ENCODE measurements at places on chromosomes 6 and 20.

DNA sequence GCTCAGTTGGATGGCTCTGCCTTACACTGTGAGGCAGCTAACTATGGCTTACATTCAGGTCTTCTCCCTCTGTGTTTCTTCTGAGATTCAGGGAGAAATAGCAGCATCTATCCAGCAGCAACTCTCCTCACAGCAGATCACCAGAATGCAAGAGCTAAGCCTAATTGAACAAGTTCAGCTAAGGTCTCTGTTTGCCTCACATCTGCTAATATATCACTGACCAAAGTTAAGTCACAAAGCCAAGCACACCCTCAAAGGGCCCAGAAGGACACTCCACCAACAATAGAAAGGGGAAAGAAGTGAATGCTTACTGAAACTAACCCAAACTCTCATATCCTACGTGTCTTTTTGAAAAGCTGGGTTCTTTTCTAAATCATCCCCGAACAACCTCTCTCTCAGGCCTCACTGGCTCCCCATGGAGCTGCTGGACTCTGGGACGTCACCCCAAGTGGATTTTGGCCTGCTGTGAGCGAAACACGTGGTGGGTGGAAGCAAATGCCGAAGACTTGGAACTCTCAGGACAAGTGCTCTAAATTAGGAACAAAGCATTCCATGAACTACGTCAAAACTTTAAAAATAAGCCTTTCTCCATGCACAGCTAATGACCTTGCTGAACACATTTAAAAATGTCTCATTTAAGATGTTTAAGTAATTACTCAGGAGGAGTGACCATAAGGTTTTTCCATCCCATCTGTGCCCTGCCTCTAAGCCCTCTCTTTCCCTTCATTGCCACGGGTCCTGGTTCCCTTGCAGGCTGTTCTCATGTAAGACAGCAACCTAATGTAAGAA lies 167.5 kb upstream of the PLCB4 start:
- no peak for DNase-seq

GRCh38 chr20:46501961-46502360 lies 11.4 kb downstream of the ZNF334 start:
- DNase-seq = no peak

GRCh38 chr20:18739751-18740166 lies 73.8 kb upstream of the SCP2D1 start:
- no peak for DNase-seq

DNA sequence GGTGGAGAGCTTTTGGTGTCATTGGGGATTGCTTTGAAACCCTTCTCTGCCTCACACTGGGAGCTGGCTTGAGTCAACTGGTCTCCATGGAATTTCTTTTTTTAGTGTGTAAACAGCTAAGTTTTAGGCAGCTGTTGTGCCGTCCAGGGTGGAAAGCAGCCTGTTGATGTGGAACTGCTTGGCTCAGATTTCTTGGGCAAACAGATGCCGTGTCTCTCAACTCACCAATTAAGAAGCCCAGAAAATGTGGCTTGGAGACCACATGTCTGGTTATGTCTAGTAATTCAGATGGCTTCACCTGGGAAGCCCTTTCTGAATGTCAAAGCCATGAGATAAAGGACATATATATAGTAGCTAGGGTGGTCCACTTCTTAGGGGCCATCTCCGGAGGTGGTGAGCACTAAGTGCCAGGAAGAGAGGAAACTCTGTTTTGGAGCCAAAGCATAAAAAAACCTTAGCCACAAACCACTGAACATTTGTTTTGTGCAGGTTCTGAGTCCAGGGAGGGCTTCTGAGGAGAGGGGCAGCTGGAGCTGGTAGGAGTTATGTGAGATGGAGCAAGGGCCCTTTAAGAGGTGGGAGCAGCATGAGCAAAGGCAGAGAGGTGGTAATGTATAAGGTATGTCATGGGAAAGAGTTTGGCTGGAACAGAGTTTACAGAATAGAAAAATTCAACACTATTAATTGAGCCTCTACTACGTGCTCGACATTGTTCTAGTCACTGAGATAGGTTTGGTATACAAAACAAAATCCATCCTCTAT lies 31.2 kb downstream of the SRSF3 start:
- DNase-seq = no peak

Data from HuH-7.5 (cell line).